ENCODE measurements at places on chromosomes 12 and 14.

- peak; percentile 65 for DNase-seq
These were observed 89.6 kb downstream of the TTC7B start for GRCh38 chr14:90726656-90727055.

GRCh38 chr14:57987596-57988300 lies 121.9 kb upstream of the SLC35F4 start:
- DNase-seq, result no peak

DNA sequence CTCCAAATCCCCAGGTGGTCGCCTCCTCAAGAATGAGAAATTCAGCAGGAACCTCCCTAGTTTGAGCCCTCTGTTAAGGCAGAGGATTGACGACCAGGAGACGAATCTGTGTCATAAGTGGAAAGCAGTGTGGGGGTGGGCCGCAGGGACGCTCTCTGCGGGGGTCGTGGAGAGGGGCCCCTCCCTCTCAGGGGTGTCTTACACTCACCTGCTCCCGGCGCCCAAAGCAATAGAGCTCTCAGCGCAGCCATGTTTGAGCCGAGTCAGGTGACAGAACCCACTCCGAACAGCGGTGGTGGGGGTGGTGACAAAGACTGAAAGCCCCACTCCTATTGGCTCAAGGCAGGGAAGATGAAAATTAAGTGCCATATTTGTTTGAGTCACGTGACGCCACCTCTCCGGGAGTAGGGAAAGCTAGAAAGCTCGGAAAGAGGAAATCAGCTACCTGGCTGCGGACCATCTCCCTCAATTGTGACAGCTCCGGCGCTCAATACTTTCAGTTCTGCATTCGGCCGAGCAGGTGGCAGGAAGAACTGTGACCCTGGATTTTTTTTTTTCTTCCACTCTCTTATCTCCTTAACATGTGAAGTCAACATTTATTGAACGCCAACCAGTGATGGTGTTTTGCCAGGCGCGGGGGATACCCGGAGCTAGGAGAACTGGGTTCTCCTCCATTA lies at the start of gene ZFYVE26:
ZFYVE26 (minus strand) TSS at position 265 of the 677 bp plus-strand sequence. CDS start 627 bp downstream, outside the sequence.
- DNase-seq, result peak; percentile 96

DNA sequence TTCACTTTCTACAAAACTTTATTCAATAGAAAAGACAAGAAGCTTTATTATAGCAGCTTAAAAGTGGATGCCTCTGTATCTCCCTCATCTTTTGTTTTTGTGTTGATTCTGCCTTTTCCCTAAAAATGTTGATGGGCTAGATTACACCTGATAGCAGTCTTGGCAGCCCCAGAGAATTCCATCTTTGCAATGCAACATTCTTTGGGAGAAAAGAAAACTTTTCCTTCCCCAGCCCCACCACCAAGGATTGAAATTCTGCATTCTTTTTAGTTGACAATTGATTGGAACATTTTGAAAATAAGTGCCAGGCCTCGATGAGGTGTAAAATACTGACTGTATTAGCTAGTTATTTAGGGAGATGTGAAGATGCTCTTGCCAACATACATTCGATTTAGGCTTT lies 306.8 kb upstream of the G2E3 start:
- DNase-seq, result no peak

GRCh38 chr14:104925214-104925854 lies 655 bp downstream of the PLD4 start:
- no peak for DNase-seq

DNA sequence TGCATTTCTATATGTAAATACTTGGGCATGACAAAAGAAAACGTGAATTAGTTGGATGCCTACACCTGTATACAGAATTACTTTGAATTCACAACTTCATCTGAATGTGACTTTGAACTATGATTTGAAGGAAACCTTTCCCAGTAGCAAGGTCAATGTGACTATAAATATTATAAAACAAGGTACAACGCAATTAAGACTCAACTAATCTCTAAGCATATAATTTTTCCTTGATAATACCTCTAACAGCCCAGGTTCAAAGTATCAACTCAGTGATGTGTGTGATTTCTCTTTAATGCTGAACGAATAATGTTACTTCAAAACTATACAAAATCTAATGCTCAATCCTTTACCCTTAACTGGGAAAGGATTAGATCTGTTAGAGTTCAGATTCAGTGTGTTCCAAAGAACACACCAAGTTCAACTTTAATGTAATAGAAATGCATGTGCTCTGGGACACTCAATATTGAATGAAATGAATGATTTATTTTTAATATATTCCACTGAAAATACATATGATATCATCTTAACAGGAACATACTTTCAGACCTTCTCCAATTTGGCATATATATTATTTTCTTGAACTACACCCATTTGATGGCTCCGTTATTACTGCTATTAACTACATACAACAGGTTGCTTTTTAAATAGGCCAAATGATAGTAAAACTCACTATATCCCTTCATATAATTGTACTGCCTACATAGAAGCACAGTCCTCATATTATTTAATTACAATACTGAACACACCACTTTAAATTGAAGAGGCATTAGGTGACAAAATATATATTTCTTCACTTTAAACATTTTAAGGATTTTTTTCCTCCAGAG lies 40.1 kb upstream of the MTERF2 start:
- DNase-seq, result no peak

DNA sequence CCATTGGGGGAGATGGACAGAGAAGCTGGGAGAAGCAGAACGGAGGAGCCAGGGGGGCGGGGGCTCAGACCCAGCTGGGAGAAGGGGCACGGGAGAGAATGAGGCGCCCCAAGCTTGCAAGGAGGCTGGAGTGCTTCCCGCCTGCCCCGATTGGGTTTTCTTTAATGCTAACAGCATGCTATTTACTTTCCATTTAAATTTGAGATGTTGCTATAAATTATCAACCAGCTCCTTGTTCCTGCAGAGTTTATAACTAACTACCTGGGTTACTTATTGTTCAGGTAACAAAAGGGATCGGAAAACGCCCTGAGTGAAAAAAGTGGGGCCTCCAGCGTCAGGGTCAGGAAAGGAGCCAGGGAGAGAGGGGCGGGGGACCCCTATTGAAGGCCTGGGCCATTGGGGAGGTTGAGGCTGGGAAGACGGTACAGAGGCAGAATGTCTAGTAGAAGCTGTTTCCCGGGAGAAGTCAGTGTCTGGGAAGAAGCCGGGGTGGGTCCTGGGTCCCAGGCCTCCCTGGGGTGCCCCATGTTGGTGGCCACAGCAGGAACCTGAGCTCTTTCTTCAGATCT lies 2.5 kb downstream of the HNF1A start:
- no peak for DNase-seq

GRCh38 chr12:6444704-6445688 lies at the start of gene CD27:
CD27 (plus strand) TSS chr12:6444955; CDS start chr12:6445096, 141 bp downstream.
- no peak for DNase-seq

DNA sequence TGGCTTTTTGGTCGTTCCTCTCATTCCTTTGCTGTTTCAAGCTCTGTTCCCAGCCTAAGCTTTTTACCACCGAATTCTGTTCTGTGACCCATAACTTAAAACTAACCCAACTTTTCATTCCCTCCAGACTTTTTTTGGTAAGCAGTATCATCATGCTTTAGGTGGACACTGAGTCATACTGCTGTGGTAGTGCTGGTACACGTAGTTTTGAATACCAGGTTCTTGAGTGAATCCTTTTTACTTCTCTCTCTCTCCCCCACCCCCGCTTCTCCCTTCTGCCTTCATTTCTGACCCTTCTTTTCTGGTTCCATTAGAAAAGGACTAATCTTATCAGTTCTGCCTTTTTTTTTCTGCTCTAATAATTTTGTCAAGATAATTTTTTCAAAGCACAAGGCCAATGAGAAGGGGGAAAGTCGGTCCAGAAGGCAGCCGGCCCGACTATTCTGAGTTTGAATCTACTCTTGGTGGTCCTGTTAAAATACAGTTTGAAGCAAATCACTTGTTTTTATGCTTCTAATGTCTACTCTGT lies 2.3 kb upstream of the MDM2 start:
- DNase-seq, result no peak

- DNase-seq, result no peak
These were observed 31.4 kb upstream of the C14orf180 start for GRCh38 chr14:104547998-104548700.

DNA sequence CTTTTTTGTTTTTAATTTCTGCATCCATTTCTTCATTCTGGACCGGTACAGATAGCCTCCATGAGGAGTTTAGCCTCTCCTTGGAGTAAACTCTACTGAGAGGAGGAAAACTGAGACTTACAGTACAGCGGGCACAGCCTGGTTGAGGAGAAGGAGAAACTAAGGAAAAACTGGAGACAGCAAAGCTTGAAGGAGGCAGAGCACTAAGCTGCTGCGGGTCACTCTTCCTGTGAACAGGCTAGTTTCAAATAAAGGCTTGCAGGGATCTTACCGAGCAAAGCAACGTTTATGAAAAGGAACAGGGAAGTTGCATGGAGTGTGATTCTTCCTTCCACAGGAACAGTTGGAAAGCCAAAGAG lies 348 bp upstream of the SSTR1 start:
- DNase-seq, result no peak

- DNase-seq, result no peak
These were observed 156.0 kb downstream of the TMTC3 start for GRCh38 chr12:88298014-88298682.

GRCh38 chr12:56633468-56634241 lies 3.5 kb upstream of the BAZ2A start:
- no peak for DNase-seq

DNA sequence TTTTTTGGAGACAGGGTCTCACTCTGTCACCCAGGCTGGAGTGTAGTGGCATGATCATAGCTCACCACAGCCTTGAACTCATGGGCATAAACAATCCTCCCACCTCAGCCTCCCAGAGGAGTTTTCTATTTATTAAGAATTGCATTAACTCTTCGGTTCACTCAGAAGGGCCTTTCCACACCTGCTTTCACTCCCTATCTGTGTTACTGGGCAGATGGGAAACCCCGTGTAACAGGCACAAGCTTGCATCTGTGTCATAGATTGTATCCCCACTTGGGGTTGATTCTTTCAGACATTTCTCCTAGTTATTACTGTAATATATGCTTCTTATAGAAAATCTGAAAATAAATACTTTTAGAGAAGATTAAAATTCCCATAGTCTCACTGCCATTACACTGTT lies 38.7 kb downstream of the STX2 start:
- DNase-seq, result no peak

GRCh38 chr14:39426605-39427004 lies 5.6 kb downstream of the FBXO33 start:
- peak; percentile 15 for DNase-seq

DNA sequence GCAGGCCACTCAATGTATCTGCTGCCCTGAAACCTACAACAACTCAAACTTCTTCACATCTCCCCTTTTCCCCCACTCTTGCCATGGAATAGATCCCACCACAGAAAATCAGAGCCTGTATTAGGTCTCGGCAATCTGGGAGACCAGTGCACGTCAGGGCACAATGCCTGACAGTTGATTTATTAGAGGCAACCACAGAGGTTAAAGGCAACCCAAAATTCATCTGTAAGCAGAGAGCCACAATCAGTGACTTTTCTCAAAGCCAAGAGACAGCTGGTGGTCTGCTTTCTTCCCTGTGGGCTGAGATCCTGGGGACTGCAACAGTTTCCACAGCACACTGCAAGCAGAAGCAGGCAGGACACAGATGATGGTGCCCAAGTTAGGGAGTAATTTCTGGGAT lies 169.0 kb upstream of the NTF3 start:
- DNase-seq, result no peak

DNA sequence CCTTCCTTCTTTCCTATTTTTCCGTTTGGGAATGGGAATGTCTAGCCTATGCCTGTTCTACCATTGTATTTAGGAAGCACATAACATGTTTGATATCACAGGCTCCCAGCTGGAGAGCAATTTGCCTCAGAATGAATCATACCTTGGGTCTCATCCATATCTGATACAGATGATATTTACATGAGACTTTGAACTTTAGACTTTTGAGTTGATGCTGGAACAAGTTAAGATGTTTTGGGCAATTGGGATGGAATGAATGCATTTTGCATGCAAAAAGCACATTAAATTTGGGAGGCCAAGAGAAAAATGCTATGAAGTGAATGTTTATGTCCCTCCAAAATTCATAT lies 61.9 kb upstream of the BEGAIN start:
- no peak for DNase-seq

- DNase-seq, result no peak
These were observed 1.5 kb downstream of the LHX5 start for GRCh38 chr12:113469949-113470743.

DNA sequence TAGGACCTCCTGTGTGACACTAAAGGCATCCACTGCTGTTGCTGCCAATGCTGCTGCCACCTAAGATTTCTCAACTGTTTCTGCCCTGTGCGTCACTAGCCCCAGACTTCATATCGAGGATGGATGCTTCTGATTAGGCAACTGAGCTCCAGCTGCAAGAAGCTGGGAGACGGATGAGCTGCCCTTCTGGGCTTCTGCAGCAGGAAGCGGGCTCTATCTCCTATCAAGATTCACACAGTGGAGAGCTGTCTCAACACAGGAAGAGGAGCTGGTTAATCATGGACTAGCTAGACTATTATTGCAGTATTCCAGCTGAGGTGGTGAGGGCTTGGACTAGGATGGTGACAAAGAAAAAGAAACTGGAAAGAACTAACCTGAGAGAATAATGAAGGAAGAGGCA lies 59.2 kb upstream of the PELI2 start:
- no peak for DNase-seq

- peak; percentile 48 for DNase-seq
These were observed 36.6 kb upstream of the PIK3C2G start for GRCh38 chr12:18224745-18225144.

DNA sequence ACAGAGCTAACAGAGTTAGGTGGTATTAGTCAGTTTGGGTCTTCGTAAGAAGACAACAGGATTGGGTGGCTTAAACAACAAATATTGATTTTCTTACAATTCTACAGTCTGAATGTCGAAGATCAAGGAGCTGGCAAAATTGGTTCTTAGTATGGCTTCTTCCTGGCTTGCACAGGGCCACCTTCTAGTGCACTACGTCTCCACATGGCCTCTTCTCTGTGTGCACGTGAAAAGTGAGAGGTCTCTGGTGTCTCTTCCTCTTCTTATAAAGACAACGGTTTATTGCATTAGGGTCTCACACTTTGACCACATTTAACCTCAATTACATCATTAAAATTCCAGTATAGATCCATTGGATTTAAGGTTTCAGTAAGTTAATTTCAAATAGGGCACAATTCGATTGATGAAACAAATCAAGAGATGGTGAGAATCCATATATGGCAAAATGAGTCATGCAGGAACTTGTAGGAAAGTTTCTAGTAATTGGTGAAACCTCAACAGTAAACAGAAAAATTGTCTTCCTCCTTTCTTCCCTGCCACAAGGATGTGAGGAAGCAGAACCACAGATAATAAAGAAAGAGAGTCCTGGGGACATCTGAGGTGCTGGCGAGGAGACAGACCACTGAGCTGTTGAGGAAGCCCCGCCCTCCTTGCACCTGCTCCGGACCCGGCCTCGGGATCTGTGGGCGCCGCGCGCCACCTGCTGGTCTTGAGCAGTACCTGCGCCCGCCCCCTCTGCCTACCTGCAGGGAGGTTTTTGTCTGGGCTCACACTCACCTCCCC lies 846.7 kb downstream of the TMEM121 start:
- DNase-seq, result no peak

- peak; percentile 68 for DNase-seq
These were observed 124.2 kb downstream of the HMGA2 start for GRCh38 chr12:65948320-65949008.

GRCh38 chr12:67911275-67911600 lies 78.0 kb upstream of the IFNG-AS1 start:
- peak; percentile 2 for DNase-seq
